ENCODE measurements at places on chromosomes 5 and 9.

GRCh38 chr9:128723352-128723865, 518 bp downstream of the ZDHHC12 start:
- no peak for DNase-seq

DNA sequence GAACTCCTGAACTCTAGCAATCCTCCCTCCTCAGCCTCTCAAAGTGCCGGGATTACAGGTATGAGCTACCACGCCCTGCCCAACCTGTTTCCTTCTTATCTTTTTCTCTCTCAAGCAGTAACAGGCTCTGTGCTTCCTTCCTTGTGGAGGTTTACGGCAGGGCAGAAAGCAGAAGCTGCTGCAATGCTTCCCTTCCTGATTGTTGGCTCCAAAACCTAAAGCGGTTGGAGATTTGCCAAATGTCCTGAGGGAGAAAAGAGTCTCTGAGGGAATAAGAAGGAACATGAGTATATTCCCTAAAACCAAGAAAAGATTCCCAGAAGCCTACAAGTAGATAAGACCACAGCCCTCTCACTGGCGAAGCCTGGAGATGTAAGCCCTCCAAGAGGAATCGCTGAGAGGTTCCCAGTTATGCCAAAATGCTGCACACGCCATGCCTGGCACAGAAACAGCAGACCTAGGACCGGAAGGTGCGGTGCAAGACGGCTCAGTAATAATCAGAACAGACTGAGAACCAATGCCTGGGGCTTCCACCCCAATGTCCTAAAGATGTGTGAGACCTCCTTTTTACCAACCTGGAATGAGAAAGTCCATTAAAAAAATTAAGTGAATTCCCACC, 73.2 kb downstream of the APTX start:
- DNase-seq: no peak

DNA sequence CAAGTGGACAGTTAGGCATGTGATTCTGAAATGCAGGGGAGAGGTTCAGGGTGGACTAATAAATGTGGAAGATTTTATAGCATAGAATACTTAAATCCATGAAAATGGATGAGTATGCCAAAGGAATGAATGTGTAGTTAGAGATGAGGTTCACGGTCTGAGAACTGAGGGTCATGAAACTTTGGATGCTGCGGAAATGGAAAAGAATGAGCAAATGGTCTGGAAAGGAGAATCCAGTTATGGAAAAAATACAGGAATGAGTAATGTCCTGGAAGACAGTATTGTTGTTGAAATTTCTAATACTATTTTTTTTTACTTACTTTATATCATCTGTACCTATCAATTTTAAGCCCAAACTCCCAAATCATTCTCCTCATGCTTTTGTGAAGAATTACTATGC, 2369.4 kb downstream of the MAT2B start:
- no peak for DNase-seq

GRCh38 chr5:126576974-126577373, 18.0 kb downstream of the ALDH7A1 start:
- no peak for DNase-seq

DNA sequence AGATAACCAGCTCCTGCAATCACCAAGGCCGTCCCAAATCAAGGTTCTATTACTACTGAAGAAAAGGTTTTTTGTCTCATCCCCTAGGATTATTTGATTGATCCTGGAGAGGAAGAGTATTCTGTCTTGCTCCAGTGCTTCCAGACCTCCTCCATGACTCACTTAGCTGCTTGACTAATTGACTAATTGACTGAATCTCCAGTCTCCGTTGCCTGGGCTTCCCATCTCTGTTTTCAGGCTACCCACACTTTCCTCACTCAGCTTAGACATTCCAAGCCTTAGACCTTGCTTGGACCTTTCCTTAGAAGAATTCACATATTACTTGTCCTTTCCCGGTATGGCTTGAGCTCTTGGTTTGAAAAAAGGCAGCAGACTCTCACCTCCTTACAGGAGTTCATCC, 60.6 kb downstream of the FRMD3 start:
- DNase-seq: no peak

DNA sequence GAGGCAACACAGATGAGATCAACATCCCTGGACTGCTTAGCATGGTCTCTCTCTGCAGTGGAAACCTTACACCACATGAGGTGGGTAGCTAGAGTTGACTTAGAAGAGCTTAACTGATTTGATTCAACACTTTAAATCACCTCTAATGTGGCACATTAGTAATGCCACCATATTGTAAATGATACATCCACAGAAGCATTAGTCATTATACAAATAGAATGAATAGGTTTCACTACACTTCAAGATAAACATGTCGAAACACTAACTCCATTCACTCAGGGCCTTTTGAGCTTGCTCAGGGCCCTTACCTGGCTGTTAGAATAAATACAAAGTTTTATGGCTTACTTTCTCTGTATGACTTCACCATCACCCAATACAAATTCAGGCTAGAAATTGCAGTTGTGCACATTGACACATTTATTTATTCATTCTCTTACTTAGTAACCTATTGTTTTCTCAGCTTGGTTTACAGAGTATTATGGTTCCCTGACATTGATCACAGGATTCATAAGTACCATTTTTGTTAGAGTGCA, 9.3 kb upstream of the SMAD5 start:
- DNase-seq: no peak

- no peak for DNase-seq
Observed at GRCh38 chr9:33177639-33178038, 10.5 kb upstream of the B4GALT1 start.

DNA sequence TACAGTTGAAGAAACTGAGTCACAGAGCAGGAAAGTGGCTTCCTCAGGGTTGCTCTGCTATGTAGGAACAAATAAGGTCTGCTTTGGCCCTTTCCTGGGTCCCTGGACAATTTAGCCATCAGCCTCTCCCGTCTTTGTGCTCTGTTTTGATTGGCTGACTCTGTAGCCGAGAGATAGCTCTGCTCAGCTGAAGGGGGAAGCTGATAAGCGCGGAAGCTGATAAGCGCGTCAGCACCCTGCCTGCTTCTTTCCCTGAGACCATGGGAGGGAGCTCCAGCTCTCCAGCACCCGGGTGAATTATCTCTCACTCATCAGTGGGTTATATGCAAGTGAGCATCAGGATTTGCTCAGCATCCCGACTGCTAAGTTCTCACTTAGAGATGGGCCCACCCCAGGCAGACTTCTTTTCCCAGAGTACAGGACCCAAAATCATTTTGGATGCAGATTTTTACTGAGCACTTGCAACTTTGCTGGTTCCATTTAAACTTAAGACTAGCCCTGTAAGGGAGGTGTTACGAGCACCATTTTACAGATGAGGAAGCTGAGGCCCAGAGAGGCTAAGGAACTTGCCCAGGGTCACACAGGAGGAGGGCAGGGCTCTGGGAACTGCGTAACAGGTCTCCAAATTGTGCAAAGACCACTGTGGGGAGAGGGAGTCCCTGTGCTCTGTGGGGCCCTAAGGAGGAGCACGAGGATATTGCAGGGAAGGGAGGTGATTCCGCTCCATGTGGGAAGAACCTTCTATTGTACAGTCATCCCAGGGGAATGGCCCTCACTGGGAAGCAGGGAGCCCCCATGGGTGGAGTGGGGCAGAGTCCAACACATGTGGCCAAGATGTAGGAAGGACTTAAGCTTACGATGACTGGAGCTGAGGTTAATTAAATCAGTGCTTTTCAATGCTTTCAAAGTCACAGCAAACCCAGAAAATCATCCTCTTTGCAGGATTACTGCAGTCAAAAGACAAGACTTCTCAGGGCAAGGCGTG, 83.7 kb upstream of the ORM1 start:
- DNase-seq: no peak

GRCh38 chr9:86975036-86975435, 27.7 kb upstream of the GAS1 start:
- DNase-seq: no peak

DNA sequence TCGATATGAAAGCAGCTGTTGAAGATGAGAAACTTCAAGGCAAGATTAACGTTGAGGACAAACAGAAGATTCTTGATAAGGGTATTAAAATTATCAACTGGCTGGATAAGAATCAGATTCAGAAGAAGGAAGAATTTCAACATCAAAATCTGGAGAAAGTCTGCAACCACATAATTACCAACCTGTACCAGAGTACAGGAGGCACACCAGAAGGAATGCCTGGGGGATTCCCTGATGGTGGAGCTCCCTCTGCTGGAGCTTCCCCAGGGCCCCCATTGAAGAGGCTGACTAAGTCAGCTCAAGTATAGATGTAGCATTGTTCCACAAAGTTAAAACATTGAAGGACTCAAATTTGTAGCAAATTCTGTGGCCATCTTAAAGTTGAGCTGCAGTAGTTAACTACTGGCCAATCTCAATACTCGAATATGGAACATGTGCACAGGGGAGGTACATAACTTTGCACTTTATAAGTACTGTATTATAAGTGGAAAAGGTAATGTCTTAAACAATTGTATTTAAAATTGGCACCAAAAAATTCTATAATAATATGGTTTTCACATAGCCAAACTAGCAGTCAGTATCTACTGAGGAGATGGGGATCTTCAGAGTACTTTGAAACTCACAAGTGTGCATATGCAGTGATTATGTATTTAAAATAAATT, 237.5 kb downstream of the CHSY3 start:
- no peak for DNase-seq

DNA sequence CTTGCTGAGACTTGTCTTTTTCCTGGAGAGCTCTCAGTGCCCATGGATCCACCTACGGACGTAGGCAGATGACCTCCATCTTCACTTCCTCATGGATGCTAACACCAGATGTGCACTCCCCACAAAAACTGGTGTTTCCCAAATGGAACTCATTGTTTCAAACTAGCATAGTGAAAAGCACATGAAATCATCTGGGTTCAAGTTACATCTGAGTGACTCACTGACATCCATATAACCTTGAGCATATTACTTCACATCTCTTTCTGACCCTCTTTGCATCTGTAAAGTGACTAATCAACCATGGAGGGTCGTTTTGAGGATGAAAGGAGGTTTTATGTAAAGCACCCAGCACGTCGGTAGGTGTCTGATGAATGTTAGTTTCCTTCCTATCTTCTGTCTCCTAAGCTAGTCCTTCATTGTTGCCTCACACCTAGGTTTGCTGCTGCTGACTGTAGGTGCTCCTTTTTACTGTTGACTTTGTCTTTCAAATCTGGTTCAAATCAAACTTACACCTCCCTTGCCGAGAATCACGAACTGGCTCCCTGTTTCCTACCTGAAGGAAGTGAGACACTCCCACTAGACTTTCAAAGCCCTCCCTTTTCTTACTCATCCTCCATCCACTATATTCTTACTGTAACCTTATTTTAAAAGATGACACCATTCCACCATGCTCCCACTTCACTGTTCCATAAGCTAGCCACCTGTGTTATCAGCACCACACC, 10.3 kb downstream of the OCLN start:
- no peak for DNase-seq

DNA sequence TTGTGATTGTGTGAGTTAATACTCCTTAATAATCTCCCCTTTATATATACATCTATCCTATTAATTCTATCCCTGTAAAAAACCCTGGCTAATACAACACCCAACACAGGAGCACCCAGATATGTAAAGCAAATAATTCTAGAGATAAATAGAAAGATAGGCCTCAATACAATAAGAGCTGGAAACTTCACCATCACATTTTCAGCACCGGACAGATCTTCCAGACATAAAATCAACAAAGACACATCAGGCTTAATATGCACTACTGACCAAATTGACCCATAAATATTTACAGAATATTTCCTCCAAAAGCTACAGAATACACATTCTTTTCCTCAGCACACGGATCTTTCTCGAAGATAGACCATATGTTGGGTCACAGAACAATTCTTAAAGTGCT, 71.0 kb upstream of the ST8SIA4 start:
- no peak for DNase-seq

DNA sequence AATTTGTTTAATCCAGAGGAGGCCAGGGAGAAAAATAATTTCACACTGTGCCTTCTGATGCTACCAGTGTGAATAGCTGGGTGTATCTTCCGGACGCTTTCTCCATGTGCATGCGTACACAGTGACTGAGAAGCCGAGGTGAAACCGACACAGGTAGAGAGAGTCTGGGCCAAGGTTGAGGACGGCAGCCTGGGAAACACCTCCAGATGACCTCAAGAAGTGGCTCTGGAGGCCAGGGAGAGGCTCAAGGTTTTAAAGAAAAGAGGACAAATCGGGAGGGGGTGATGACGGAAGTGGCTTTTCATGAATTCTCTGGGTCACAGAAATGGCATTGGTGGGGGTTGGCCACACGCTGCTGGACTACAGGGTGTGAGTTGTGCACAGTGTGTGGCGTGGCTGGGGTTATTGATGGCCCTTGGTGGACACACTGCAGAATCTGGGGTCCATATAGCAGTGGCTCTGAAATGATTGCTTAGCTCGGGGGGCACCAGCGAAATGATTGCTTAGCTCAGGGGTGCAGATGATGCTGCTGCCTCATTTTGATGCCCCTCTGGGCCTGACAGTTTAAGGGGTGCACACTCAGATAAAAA, 34.1 kb upstream of the LRRC14B start:
- no peak for DNase-seq

DNA sequence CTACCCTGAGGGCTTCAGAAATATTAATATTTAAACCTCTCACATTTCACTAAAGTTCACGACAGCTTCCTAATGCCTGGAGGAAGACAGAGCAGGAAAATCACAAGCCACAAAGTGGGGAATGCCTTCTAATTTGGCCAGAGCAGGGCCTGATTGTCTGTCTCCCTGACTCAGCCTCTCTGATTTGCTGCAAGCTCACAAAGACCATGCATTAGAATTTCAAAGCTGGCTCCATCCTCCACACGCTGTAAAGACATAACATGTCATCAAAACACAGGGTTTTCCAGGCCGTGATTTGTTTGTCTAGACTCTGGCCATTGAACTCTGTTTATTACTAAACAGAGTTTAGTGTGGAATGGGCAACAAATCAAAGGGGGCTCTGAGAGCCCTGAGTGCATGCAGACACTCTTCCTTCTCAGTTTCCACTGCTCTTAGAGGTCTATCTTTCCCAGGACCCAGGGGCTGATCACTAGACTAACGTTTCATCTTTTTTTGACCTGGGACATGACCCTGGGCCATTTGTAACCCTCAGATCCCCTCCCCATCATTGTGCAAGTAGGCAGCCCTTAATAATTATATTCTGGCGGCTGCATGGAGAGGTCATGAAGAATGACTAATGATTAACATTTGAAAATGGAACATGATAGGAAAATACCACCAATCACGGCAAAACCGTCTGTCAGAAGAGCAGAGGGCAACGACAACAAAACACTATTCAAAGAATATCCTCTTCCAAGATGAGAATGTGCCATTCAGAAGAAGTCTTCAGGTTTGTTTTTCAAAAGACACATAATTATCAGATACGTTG, 140.2 kb downstream of the ENC1 start:
- no peak for DNase-seq

- DNase-seq: no peak
Observed at GRCh38 chr5:148904440-148904839, 78.0 kb downstream of the ADRB2 start.

- DNase-seq: no peak
Observed at GRCh38 chr5:142863856-142864255, 93.7 kb downstream of the ARHGAP26 start.

GRCh38 chr9:127856729-127857116, 2.3 kb upstream of the ENG start:
- no peak for DNase-seq

GRCh38 chr5:98927989-98928872, 576 bp downstream of the CHD1 start:
- no peak for DNase-seq

All from stimulated activated CD4-positive, alpha-beta T cell treated with anti-CD3 and anti-CD28 coated beads, TNF-alpha, amount 100 ng/mL, for 1 hour (primary cell).